Right renal cortex interstitium (tissue), 3 donors: ENCODE measurements at places on chromosomes 3 and 15.

DNA sequence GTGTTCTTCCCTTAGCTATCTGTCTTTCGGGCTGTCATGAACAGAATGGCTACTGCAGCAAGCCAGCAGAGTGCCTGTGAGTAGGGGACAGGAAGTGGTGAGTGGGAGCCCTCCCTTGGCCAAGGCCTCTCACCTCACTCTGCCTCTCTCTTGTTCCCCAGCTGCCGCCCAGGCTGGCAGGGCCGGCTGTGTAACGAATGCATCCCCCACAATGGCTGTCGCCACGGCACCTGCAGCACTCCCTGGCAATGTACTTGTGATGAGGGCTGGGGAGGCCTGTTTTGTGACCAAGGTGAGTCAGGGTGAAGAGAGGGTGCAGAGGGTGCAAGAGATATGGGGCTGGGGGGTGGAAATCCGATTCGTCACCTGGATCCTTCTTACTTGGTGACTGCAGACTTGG, 3.0 kb downstream of the DLL4 start:
- DNase-seq: no peak

GRCh38 chr3:134918441-134918840, 123.4 kb downstream of the EPHB1 start:
- no peak for DNase-seq

DNA sequence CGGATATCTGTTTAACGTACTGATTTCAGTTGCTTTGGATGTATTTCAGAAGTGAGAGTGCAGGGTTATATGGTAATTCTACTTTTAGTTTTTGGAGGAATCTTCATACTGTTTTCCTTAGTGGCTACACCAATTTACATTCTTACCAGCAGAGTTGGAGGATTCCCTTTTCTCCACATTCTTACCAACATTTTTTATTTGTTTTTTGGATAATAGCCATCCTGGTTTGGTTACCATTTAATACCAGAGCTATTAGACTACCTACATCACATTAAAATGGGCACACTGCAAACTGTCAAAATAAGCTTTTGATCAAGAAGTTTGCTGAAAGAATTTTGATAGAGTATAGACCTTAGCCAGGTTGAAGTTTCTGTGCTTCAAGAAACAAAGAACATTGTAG, 217.2 kb upstream of the CFAP20DC start:
- no peak for DNase-seq

DNA sequence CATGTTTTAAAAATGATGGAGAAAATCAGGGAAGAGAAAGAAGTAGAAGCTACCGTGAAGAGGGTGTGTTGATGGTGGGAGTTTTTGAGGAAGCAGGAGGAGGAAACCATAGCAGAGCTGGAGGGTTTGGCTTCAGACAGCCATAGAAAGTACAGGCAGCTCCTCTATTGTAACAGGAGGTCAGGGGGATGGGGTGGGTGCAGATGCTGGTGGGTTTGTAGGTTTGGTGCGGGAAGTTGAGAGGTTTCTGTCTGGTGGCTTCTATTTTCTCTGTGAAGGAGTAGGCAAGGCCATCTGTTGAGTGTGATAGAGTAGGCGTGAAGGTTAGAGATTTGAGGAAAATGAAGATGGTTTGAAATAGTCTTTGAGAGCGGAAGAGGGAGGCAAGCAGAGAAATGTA, 97.7 kb upstream of the TBC1D5 start:
- DNase-seq: no peak
